ENCODE measurements at places on chromosomes 3 and 15.

GRCh38 chr15:50593761-50594160, 47.3 kb upstream of the USP50 start:
- no peak for DNase-seq

DNA sequence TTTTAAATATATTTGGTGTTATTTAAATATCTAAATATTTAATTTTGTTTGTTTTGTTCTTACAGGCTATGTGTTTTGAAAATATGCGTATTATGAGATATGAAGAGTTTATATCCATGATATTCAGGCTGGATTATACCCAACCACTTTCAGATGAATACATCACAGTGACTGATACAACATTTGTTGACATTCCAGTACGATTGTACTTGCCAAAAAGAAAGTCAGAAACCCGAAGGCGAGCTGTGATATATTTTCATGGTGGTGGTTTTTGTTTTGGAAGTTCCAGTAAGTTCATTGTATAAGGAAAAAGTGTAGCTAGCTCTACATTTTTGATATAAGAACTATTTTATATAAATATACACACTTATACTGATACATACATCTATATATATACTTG, 6.9 kb downstream of the AADACL2 start:
- no peak for DNase-seq

DNA sequence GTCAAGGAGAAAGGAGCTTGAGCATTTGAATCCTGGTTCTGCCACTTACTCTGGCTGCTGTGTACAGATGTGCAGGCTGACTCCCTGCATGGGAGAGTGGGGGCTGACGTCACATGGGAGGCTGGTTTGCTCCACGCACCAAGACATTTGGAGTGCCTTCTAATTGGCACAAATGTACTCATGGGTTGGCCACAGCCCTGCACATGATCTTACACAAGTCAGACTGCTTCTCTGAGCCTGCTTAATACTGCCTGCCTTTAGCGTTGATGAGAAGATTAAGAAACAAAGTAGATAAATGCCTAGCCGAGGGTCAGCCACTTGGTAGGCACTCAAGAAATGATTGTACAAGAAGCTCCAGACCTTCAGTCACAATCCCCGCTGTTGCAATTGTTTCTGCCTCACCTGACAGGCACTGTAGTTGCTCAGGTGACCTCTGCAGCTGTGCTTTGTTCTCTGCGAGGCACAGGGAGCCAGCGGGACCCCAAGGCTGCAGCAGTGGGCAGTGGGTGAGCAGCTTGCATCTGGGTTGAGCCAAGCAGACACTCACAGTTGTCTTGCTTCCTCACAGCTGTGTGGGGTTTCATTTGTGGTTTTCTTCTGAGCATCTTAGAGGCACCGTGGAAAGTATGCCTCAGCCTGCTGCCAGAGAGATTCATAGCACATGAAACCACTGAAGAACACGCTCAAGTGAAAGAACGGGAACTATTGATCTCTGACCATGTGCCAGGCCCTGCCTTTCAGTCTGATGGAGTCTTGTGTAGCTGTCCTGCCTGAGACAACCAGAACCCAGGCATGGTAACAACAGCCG, 33.1 kb downstream of the GRK7 start:
- peak; percentile 59 for DNase-seq

GRCh38 chr3:31254483-31254882, 278.2 kb upstream of the STT3B start:
- no peak for DNase-seq

DNA sequence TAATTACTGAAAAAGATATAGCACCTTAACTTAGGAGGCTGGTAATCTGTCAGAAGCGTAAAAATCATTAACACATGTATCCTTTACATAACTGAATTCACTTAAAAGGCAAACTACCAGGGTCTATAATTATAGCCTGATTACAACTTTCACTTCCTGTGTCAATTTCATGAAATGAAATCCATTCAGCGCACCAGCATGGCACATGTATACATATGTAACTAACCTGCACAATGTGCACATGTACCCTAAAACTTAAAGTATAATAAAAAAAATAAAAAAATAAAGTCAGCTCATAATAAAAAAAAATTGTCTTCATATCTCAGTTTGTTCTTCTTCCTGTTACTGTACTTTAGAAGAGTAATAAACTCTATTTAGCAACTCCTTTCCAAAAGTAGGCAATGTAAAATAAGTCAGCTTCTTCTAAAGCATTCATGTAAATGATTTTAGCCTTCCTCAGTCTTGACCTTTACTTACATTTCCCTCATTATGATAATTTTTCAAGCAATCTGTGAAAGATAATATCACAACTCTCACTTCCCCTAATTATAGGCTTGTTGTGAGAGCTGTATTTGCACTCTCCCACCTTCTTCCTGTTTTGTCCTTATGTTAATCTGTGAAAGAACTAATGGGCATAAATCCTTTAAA, 50.1 kb downstream of the KBTBD8 start:
- DNase-seq = no peak

DNA sequence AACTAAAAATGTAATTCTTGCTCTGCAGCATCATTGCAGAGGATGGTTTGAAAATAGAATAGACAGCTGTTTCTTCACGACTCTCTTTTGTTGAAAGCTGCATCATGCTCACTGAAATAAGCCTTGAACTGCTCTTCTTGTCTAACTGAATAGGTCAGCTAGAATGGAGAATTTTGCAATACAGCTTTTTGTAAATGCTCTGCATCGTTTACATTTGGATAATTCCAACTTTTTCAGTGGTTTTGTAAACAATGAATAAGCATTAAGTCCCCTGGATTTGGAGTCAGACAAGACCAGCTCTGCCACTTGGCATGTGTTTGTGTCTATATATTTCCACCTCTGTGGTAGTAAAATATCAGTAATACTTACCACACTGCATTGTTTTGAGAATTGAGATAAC, 95.2 kb downstream of the PLSCR2 start:
- DNase-seq = no peak

- no peak for DNase-seq
Observed at GRCh38 chr3:183584914-183585280, 29.4 kb upstream of the KLHL6 start.

DNA sequence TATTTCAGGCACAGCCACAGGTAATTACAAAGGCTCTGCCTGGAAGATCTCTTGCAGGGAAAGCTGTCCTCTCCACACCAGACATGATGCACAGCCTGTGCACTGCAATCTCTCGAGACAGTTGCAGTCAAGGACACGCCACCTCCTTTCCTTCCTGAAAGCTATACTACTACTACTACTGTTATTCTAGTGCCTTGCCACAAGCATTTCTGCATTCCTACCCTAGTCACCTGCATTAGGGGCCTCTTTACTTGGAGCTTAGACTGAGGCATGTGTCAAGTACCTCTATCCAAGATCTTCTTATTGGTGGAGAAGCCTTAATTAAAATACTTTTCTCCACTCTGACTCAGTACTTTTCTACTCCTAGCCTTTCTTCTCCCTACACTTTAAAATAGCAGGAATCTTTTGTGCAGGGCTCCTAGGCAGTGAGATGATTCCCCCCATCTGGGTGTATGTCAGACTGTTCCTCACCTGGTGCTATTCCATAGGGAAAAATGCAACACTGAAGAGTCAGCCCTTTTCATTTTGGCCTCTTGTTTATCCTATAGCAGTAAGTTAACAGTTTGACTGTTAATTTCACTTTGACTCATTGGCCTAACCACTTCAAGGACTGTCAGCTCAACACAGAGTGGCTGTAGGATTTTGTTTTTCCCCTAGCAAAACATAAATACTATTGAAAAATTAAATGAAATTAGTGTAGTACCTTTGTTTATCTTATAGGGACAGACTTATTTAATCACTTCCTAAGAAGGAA, 78.9 kb downstream of the ESYT3 start:
- DNase-seq = no peak

DNA sequence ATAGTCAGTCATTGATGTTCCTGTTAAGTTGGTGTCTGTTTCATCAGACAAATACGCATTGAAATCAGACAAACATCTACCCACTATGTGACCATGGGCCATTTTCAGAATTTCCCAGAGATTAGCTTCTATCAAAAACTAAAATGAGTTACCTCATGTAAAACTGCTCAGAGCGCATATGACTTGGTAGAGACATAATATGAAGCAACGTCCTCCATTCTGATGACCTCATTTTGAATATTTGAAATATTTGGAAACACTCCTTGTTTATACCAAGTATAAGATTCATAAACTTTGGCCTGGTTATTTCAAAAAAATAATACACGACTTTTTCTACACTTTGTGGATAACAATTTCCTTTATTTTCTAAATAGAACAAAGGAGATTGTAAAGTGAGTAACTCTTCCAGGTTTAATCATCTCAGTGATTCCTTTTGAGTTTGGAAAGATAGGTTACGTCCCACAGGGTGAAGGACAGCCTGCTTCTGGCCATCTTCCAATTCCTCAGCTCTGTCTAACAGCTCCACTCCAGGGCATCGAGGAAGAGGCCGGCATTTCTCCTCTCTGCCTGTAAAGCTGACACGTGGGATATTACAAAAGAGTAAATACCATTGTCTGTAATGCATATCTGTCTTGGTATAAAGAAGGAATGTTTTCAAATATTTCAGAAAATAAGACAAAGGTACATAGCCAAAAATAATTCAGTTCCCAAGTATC, 122.6 kb downstream of the CADM2 start:
- DNase-seq = no peak

Measured in femur (tissue), 1 donor.